Stimulated activated CD8-positive, alpha-beta memory T cell treated with anti-CD3 and anti-CD28 coated beads, Interleukin-7, amount 100 ng/mL, for 24 hours (primary cell): ENCODE measurements at places on chromosomes 1 and 21.

- no peak for DNase-seq
Measured at GRCh38 chr1:228314658-228315483, 91.8 kb downstream of the TRIM11 start.

DNA sequence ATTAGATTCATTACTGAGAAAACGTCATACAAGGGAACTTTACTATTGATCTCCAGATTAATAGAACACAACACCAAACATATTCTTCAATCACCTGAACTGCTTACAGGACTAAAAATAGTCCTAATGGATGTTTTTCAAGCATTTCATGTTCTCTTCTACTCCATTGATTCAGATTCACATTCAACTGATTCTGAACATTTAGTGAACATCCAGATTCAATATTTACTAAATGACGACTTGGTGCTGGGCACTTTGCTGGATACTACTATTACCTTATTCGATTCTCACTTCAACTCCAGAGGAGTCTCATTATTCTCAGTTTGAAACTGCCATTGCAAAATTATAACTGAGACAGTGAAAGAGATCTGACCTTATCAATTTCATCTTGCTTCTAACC is 18.8 kb upstream of the SUCO start:
- no peak for DNase-seq

DNA sequence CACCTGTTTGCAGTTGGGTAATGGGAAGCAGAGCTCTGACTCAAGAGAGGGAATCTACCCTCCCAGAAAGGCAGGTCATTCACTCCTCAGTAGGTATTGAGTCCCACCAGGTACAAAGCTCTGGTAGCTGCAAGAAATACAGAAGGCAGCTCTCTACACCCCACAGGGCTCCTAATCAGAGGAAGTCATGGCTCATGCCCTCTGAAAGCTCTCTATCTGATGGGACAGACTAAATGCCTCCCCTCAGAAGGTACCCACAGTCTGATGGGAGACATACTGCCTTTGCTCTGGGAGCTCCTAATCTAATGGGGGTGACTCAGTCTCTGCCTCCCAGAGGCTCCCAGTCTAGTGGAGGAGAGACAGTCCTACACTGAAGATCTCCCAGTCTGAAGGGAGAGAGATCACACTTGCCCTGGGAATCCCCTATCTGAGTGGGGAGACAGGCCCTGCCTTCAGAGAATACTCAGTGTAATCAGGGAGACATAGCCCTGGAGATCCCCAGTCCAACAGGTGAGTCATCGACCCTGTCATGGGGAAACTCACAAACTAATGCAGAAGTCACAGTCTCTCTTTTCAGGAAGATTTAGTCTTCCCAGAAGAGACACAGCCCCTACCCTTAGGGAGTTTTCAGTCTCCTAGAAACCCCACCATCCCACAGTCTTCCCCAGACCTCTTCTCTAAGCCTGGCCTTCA is 23.7 kb downstream of the CAMK1G start:
- DNase-seq: no peak

GRCh38 chr1:62178372-62178771 is 16.3 kb upstream of the L1TD1 start:
- DNase-seq: no peak

GRCh38 chr1:24304763-24305162 is 14.4 kb upstream of the GRHL3 start:
- no peak for DNase-seq

- DNase-seq: no peak
Measured at GRCh38 chr1:5915587-5916571, 76.3 kb downstream of the NPHP4 start.

- no peak for DNase-seq
Measured at GRCh38 chr1:100397681-100398080, 45.4 kb downstream of the CDC14A start.

- no peak for DNase-seq
Measured at GRCh38 chr1:202291961-202292712, 49.6 kb downstream of the UBE2T start.

DNA sequence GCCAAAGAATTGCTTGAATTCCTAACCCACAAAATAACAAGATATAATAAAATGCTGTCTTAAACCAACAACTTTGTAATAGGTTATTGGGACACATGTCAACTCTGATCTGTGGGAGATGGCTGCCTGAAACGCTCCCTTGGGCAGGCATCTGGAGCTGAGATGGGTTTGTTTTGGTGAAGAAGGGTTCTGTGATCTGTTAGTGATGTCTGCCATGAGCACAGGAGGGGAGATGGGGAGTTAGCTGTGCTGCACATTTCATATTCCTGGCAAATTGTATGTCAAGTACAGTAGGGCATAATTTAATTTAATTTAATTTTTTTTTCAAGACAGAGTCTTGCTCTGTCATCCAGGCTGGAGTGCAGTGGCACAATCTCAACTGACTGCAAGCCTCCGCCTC is 34.2 kb upstream of the IFNLR1 start:
- DNase-seq: no peak

- DNase-seq: no peak
Measured at GRCh38 chr1:151644001-151644400, 32.2 kb downstream of the SNX27 start.

DNA sequence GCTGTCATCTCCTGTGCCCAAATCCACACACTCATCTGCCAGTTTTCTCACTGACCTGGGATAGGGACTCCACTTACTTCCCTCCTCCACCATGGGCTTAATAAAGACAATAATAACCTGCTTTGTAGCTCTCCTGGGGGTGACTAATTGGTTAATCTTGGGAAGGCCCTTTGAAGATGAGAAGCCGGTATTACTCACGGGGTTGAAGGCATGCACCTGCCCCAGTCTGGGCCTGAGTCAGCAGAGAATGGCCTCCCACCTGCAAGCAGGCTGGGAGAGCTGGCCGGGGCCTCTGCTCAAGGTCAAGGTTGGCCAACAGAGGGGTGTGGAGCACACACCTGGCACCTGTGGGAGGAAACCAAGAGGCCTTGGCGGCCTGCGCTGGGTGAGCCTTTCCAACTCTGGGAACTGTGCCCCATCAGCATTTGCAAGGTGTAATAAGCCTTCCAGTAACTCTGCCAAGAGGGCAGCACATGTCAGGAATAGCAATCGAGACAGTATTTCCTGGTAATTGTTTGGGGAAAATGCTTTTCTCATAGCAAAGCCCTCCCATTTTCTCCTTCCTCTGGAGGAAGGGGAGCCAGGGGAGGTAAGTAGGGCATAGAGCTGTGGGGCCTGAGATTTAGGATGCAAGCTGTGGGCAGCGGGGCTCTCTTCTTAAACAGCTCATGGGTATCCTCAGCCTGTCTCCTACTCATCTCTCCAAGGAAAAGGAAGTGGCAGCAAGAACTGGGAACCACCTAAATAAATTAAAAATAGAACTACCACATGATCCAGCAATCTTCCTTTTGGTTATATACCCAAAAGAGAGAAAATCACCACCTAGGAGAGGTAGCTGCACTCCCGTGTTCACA is 49.0 kb downstream of the TOMM20 start:
- DNase-seq: no peak

DNA sequence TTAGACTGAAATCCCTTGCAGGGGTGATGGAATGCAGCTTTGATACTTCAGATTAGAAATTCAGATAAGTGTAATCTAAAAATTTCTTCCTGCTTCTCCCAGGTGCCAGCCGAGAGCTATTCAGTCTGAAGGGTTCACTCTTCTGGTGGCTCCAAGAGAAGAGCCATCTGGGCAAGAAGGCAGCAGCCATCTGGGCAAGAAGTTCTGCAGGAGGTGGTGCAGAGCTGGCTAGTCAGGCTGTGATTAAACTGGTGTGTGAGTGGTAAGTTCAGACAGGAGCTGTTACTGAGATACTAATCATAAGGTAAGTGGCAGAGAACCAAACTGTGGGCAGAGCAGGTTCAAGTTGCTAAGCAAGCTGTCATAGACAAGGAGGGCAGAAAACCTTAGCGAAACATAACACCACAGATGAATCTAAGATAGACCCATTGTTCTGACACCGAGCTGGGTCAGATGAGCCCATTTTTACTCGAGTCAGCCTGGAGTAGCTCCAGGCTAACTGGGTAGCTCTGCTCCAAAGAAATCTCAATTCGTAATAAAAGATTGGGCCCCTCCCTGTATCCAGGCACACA is 14.4 kb upstream of the TP53BP2 start:
- DNase-seq: no peak

GRCh38 chr1:201228011-201228983 is 37.7 kb downstream of the IGFN1 start:
- DNase-seq: no peak

DNA sequence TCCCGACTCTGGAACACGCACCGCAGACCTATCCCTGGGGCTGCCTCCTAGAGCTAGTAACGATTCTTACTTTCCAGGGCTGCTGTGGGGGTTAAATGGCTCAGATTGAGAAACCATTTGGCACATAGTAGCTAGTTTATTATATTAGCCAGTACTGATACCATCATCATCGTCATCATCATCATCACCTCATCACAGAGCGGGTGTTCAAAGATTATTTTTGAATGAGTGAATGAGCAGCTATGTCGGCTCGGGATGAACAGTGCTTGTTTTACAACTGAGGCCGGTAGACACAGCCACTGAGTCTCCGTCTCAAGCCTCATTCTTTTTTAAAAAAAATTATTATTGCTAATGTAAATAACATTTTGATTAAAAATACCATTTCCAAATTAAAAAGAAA is 13.5 kb upstream of the AJAP1 start:
- no peak for DNase-seq

DNA sequence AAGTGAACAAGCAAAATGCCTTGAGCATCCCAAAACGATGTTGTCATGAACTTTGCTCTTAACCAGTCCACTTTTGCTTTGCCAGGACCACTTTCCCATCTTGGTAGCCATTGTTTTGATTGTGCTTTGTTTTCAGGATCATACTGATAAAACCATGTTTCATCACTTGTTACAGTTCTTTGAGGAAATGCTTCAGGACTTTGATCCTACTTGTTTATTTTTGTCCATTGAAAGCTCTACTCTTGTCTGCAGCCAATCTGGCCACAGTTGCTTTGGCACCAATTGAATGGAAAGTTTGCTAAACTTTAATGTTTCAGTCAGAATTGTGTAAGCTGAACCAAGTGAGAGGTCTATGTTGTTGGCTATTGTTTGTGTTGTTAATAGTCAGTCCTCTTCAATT is 12.8 kb downstream of the PLPPR4 start:
- no peak for DNase-seq

DNA sequence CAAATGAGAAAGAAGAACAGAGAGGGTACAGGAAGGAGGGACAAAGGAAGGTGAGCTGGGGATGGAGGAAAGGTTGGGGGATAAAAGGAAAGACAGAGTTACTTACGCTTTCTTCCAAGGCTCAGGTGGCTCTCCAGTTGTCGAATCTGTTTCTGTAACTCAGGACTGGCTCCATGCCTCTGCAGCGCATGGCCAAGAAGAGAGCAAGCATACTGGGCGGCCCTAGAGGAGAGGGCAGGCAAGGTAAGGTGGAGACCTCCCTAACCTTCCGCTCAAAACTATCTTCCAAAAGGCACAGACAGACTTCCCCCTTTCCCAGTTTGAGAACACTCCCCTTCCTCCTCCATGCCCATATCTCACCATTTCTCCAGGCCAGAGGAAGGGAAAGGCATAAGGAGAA is 922 bp downstream of the PEX11B start:
- DNase-seq: no peak

GRCh38 chr1:67766141-67766978 is 66.9 kb downstream of the GNG12 start:
- DNase-seq: peak; percentile 10

DNA sequence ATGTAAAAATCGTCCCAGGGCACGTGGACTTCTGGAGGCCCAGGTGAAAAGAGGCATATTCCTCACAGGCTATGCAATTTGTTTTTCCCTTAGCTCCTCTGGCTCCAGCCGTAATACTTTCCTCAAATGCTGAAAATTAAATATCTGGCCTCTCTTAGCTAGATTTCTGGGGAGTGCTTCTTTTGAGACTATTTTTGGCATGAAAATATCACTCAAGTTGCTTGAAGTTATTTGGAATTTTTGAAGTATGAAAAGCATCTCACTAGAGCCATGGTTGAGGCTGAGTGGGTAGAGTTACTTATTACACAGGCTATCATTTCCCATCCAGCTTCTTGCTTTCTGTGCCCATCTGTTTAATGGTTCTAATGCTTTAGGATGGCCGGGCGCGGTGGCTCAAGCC is 59.7 kb downstream of the MYOM3 start:
- no peak for DNase-seq

- no peak for DNase-seq
Measured at GRCh38 chr1:247326411-247327130, 5.1 kb downstream of the ZNF496 start.

DNA sequence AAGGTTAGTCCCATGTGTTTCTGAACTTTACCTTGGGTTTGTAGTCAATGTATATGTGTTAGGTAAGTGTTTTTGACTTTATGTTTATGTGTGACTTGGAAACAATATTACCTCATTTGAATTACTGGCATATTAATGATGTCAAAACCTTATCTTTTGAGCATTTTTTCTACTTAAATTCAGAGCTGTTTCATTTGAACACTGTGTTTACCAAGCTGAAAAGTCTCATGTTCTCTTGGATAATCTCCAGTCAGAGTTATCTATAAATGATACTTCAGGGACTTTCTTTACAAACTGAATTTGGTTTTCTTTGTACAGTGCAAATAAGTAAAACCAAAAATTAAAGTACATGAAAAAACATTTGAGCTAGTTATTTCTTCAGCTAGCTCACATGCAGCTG is 30.0 kb downstream of the ADAMTS1 start:
- DNase-seq: no peak

GRCh38 chr1:51421964-51422363 is 91.6 kb upstream of the TTC39A start:
- DNase-seq: no peak

DNA sequence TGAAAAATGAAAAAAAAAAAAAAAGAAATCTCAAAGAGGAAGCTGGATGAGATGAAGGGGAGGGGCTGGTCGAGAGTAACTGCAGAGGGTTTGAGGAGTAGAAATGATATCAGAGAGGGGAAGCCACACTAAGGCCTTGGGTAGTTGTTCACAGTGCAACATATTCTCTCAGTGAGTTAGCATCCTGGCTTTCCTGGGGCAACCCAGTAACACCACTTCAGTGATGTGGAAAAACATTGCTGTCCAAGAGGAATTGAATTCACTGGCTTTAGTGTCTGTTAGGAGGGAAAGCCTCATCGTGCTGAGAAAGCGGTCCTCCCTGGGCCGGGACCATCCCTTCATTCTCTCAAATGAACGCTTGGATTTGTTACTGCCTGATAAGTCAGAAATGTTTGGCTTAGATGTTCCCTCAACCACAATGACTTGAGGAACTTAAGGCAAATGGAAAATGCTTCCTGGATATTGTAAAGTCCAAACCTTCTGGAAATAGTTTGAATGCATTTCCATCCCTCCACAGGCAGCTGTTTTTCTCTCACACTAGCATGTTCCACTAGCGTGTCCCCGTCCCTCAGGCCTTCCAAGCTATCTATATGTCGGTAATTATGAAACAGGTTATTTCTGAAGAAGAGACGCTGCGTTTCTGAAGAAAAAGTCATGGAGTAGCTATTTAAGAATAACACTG is 12.2 kb downstream of the TGFB2 start:
- DNase-seq: no peak

GRCh38 chr1:176888471-176889032 is 276.0 kb downstream of the ASTN1 start:
- no peak for DNase-seq
